NCI-H187 (cell line): ENCODE measurements at places on chromosomes 6 and 20.
A peak's percentile ranks its signal among the peaks of the same experiment; 100 is the strongest.

DNA sequence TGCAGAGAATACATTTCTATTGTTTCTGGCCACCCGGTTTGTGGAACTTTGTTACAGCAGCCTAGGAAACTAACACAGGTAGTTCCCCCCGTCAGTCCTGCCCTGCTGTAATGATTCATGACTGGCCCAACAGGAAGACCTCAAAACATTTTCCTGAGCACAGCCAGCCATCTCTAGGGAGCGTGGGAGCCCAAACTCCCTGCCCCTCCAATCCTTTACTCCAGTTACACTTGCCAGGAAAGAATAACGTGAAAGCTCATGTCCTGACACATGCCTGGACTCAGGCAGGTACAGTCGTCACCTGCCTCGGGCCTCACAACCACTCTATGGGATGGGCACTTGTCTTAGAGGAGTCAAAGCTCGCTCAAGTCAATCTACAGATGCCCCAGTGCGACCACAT is 8.4 kb downstream of the TXNDC5 start:
- no peak for DNase-seq

GRCh38 chr20:57089699-57090144 is 176.7 kb downstream of the BMP7 start:
- DNase-seq = peak; percentile 43

DNA sequence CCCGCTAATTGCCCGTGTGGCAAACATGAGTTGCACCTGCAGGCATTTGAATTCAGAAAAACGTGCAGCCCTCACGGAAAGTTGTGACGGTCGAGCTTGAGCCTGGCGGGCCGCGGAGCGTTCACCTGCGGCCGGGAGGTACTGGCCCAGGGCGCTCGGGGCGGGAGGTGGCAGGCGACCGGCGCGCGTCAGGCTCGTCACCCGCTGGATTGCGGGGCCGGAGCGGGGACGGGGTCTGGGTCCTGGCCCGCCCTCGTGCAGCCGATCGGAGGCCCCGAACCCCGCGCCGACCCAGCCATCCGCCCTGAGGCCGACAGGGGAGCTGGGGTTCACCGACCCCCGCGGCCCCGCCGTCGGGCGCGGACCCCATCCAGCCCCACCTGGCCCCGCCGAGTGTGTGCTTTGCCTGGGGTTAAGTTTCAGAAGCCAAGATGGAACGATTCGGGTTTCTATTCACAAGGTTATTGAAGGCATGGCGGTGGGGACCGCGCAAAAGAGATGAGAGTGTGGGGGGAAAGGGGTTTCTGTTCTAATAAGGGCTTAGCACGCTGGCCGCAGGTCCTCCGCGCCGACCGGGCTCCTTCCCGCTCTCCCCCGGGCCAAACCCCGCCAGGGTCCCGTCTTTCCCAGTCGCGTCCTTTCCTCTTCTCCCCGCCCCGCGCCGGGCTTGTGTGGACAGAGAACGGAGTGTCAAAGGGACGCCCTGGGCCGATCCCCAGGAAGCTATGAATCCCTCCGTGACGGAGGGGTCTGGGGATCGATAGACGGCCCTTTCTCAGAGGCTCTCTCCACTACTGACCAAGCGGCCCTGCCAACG is 1.6 kb upstream of the HEY2 start:
- no peak for DNase-seq

DNA sequence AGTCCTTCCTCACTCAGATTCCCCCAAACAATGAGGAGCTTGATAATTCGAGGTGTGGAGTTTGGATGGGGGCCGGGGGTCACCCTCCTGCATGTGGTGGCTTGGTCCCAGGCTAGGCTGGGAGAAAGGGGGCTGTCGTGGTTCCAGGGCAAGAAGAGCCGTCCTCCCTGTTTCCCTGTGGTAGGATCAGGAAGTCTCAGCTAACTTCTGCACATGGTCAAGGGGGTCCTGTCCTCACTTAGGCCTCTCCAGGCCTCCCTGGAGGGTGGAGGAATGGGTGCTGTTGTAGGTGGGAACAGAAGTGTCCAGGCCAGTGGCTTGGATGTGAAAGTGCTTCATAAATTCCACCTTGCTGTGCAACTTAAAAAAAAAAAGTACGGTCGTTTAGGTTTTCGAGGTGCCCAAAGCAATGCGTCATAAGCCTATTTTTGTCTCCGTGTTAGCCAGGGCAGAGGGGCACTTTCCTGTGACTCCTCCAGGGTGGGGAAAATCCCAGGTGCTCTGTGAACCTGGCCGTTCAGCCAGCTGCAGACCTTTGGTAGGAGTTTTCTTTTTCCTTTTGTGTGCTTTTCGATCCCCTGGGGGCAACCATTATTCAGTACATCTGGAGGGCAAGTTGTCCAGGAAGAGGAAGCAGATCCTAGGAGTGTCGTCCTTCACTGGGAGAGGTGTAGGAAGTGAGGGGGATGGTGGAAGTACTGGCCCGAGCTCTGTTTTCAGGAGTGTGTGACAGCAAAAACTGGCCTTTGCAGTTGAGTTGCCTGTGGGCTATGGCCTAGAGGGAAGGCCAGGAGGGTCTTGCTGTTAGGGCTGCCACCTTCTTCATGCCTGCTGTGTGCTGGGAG is 9.6 kb downstream of the IGF2R start:
- no peak for DNase-seq

- DNase-seq = no peak
Observed at GRCh38 chr20:4987130-4987529, 14.2 kb downstream of the SLC23A2 start.

- no peak for DNase-seq
Observed at GRCh38 chr20:1299522-1299921, 29.4 kb downstream of the SDCBP2 start.

- DNase-seq = no peak
Observed at GRCh38 chr6:11143394-11144371, 32.2 kb upstream of the ERVFRD-1 start.

- no peak for DNase-seq
Observed at GRCh38 chr20:33677991-33678702, 3.9 kb upstream of the NECAB3 start.

DNA sequence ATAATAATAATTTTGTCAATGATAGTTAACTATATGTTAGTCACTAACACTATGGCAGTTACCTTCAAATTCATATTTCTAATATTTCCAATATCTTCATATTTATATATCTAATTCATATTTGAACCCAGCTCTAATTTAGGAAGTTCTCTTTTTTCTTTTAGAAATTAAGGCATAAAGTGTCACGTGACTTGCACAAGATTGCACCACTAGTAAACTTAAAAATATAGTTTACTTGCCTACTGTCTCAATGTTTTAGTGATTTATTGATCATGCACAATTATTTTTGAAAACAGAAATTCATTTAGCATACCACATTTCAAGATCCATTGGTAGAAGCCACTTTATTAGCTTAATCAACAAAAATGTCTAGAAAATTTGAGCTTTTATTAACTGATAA is 508.7 kb upstream of the ZNF337 start:
- DNase-seq = no peak

GRCh38 chr20:18767676-18768075 is 45.9 kb upstream of the SCP2D1 start:
- no peak for DNase-seq

DNA sequence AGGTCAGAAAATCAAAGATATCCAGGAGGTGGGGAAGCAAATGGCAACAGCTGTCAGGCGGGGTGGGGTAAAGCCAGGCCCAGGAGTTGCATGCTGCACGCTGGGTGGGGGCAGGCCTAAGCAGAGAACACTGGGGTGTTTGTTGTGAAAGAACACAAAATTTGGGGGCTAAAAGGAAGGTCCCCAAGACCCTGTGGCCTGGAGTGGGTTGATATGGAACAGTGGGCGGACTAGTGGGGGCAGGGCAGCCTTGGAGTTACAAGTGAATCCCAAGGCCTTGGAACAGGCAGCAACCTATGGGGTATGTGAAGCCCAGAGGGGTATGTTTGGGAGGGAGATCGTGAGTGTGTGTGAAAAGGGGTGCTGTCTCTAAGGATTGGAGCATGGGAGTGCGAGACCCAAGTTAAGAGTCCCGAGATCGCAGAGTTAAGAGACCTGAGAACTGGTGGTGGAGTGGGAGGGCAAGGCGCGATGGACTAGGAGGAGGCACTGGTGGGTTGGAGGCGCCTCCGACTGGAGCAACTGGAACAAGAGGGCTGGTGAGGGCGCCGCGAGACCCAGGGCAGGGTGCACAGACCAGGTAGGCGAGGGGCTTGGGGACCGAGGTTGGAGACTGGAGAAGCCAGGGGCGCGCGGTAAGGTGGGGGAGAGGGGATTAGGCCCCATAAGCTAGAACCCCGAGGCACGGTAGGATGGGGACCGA is 658 bp downstream of the CUL7 start:
- DNase-seq = no peak

GRCh38 chr6:15653581-15653980 is 9.2 kb downstream of the DTNBP1 start:
- no peak for DNase-seq

GRCh38 chr6:127952176-127952575 is 51.3 kb upstream of the THEMIS start:
- DNase-seq = no peak

GRCh38 chr6:90403489-90404381 is 107.1 kb upstream of the BACH2 start:
- DNase-seq = no peak

DNA sequence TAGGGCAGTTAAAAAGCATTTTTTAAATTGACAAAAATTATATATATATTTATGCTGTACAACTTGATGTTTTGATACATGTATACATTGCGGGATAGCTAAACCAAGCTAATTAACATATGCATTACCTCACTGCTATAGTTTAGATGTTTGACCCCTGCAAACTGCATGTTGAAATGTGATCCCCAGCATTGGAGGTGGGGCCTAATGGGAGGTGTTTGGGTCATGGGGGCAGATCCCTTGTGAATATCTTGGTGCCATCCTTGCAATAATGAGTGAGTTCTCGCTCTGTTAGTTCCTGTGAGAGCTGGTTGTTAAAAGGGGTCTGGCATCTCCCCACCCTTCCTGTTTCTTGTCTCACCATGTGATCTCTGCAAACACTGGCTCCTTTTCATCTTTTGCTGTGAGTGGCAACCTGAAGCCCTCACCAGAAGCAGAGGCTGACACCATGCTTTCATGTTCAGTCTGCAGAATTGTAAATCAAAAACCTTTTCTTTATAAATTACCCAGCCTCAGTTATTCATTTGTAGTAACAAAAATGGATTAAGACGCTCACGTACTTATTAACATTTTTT is 111.8 kb downstream of the MCHR2 start:
- no peak for DNase-seq

GRCh38 chr6:157484181-157484580 is 103.2 kb downstream of the ZDHHC14 start:
- no peak for DNase-seq

DNA sequence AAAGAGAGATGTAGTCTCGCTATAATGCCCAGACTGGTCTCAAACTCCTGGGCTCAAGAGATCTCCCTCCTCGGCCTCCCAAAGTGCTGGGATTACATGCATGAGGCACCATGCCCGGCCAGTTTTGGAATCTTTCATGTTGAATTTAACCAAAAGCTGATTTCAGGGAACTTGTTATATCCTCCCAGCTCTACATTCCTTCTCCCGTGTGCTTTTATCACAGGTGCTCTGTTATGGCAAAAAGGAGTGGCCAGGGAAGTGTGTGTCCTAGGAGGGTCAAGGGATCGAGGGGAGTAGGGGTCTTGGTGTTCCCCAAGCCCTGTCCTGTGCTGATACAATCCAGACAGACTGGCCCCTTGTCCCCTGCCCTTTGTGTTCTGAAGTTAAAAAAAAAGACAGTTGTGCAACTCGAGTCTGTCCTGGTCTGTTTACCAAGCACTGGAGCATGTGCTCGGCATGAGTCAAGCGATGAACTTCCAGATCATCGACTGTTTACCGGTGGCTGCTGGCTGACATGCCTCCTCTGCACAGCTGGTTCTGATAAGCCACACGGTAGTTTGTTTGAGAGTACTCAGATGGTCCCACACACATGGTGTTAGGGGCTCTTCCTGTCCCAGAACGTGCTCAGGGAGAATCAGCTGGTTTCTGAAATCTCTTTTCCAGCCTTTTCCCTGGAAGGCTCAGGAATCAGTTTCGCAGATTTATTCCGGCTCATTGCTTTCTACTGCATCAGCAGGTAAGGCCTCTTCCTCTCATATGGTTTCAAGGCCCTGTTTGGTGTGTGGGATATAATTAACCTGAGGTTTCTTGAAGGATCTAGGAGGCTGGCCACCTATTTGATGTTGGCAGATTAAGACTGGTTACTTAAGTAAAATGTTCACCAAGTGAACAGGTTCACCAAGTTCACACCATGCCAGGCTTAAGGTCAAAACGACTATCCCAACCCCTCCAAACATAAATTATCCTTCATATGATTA is 52.6 kb upstream of the NAA20 start:
- no peak for DNase-seq

DNA sequence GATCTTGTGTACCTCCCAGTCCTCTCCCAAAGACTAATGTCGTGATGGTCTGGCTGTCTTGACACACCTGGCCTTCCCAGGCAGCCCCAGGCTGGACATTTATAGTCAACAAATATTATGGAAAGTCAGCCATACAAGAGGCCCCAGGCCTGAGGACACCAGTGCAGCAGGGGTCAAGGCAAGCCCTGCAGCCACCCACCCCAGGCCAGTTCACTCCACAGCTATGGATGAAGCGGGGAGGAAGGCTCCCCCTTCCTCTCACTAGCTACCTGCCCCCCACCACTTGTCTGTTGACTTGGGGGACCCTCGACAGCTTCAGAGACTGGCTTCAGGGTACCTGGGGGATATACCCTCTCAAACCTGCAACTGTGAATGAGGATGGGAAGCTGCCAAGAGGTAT is 132.1 kb downstream of the MRPL14 start:
- no peak for DNase-seq

DNA sequence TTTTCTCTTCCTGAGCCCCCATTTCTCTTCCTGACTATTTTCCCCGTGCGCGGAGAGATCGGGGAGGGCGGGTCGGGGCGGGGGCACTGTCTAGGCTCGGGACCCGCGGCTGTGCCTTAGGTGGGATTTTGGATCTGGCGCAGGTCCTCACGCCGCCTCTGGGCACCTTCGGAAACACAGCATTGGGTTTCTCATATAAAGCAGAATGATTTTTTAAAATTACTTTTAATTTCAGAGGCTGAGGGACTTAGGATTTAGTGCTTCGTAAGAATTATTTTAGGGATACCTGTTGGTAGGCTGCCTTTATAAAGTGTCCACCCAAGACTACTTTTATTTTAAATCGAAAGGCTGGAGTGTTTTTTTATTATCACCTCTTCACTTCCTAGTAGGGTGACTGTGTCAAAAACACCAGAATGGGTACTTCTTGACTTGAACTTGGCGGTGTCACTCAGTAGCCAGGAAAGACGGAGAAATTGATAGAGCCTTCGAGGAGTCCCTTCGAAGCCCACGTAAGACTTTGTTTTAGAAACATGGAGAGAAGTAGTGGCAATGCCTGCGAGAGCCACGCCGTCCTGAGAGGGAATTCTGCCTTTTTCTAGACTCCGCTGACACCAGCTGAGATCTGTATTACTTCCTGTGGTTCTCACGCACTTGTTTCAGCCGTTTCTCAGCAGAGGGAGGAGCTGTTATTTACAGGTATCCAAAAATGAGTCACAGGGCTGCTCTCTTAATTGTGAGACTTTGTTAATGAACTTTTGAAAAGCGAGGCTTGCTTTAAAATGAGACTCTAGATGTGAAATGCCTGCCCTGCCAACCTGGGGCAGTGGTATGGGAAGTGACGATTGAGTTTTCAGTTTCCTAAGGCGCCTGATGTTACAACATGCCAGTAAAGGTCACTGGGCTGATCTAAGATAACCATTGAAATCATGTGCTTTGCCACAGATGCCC is 667 bp downstream of the STX11 start:
- no peak for DNase-seq

- no peak for DNase-seq
Observed at GRCh38 chr6:105728995-105729394, 326.1 kb upstream of the PREP start.
